ENCODE measurements at places on chromosomes 16 and 17.

GRCh38 chr17:67260170-67260987 is 15.4 kb upstream of the HELZ start:
- DNase-seq, result peak; percentile 89

GRCh38 chr17:78306913-78307312 is 53.0 kb downstream of the SOCS3 start:
- no peak for DNase-seq

DNA sequence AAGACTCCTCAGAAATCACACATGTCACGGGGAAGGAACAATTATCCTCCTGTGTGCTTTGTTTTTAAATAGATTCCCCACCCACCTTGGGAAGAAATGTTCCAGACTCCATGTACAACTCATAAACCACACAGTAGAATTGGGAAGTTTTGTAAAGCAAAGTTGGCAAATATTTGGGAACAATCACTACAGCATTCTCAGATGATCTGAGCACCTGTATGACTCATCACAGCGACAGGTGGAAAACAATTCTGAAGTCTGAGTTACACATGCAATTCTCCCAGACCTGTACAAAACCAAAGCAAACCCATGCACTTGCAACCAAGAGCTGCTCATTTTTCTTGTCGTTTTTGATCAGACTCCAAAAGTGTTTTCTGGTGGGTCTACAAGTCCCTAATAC is 14.4 kb upstream of the MYLK3 start:
- no peak for DNase-seq

GRCh38 chr16:57773019-57773418 is 29.3 kb downstream of the KIFC3 start:
- no peak for DNase-seq

GRCh38 chr16:56370875-56371659 is 54.3 kb downstream of the AMFR start:
- no peak for DNase-seq

- DNase-seq, result peak; percentile 52
These were observed 3.1 kb downstream of the ITPRIPL2 start for GRCh38 chr16:19116711-19117449.

DNA sequence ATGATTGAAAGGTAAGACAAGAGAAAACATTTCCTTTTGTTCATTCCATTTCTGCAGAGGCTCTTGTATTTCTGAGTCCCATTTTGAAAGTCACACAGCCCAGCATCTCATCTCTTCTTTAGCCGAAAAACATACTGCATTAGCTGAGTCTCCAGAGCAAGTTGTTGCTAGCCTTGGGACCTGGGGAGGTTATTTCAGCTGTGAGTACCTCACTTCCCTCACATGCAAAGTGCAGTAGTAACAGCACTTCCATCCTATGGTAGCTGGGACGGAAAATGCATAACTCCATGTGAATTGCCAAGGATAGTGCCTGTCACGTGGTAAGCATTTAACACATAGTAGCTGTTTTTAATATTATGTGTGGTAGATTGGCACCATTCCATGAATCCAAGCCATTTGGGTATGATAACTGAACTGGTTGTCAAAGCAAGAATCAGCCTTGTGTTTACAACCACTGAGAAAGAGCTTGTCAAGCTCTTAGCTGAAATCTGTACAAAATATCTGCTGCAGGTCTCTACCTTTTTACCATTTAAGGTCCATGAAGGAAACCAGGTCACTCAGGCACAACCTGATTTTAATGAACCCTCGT is 345.7 kb downstream of the CDH13 start:
- no peak for DNase-seq

Measured in suppressor macrophage (primary cell).